ENCODE measurements at places on chromosomes 1 and 21.

DNA sequence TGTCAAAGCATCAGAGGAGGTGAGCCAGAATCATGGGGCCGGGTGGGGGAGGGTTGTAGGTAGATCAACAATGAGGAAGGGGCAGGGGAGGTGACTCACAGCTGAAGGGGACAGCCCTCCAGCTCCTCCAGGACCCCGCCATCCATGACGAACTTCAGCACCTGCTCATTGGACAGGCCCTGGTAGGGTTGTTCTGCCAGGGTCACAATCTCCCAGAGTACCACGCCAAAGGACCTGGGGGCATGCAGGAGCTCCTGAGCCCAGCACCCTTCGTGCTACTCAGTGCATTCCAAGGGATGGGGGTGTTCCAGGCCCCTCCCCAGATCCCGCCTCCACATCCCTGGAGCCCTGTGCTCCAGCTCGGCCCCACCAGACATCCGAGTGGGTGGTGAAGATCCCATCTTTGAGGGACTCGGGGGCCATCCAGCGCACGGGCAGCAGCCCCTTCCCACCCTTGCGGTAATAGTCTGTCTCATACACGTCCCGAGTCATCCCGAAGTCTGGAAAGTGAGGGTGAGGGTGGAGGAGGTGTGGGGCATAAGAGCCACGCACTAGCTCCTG lies 17.5 kb downstream of the INSRR start:
- DNase-seq: no peak

DNA sequence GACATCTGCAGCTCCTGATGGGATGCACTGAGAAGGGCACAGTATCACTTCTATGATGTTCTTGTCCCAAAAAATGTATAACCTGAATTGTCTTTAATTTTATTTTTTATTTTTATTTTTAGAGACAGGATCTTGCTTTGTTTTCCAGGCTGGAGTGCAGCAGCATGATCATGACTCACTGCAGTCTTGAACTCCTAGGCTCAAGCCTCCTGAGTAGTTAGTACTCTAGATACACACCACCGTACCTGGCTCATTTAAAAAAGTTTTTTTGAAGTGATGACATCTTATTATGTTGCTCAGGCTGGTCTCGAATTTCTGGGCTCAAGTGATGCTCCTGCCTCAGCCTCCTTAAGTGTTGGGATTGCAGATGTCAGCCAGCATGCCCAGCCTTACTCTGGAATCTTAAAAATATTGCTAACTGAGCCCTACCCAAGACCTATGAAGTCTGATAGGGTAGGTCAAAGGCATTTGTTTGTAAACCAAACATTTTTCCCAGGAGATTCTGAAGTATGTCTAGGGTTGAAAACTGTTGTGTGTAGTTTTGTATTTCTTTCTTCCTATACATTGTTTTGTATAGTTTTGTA lies 68.9 kb downstream of the ATF6 start:
- DNase-seq: no peak

GRCh38 chr1:159250638-159251216 lies 46.1 kb downstream of the ACKR1 start:
- DNase-seq: no peak

DNA sequence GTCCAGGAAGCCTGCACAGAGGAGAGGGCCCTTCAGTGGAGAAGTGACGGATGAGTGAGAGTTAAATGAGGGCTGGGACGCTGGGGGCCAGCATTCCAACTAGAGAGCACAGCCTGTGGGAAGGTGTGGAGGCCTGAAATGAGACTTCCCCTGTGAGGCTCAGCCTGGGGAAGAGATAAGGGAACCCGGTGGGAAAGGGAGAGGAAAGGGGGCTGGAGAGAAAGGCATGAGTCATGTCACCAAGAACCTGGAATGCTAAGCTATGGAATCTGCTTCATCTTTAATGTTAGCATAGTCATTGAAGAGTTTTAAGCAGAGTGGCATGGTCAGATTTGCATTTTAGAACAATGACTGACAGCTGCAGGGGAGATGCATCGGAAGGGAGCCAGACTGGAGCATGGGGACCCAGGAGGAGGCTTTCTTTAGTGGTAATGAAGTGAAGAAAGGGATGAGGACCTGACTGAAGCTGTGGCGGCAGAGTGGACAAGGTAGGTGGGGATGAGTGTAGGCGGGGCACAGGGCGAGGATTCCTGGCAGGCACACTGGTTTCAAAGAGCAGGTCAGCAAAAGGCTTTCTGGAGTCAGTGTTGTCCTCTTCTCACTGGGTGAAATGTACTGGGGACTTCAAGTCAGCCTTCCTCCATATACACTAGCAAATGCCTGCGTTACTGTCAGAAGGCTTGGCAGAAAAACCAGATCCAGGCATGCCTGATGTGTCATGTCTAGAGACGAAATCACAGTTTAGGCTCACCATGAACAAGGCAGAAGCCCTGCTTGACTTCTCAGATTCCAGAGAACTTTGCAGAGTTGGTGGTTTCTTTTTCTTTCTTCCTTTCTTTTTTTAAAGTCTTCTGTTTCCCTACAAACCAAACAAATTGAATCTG lies 8.0 kb downstream of the RGL1 start:
- DNase-seq: no peak

DNA sequence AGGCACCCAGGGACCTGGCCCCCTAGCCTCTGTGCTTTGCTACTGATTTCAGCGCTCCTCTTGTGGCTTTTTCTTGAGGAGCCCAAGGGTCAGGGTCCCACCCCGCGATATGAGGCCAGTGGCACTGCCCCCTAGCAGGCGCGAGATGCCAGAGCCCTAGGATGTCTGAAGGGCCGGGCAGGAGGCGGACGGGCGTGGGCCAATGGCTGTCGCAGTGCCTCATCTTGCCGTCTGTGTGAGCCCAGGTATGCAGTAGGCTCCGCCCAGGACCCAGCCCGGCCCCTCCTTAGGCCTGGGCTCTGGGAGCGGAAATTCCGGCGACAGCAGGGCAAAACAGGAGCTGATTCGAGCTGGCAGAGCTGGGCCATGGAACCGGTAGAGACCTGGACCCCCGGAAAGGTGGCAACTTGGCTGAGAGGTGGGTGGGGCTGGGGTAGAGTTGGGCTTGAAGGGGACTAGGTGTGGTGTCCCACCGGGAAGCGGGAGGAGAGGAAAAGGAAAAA lies at the start of gene CNKSR1:
Gene CNKSR1, plus strand, starts transcription at position 310 of the 503 bp plus-strand sequence. Its CDS starts 57 bp downstream, at position 367.
- no peak for DNase-seq

DNA sequence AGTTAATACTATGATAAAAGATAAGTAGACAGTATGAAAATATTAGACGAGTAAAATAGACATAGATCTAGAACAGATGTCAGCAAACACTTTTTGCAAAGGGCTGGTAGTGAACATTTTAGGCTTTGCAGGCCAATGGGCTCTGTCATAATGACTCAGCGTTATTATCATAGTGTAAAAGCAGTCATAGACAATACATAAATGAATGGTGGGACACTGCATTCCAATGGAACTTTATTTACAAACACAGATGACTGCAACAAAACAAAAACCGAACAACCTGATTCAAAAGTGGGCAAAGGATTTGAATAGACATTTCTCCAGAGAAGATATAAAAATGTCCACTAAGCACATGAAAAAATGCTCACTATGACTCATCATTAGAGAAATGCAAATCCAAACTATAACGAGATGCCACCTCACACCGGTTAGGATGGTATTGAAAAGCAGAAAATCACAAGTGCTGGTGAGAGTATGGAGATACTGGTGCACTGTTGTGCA lies 7.3 kb downstream of the GSTM5 start:
- no peak for DNase-seq

GRCh38 chr1:109094377-109094803 lies 3.8 kb downstream of the TMEM167B start:
- no peak for DNase-seq

DNA sequence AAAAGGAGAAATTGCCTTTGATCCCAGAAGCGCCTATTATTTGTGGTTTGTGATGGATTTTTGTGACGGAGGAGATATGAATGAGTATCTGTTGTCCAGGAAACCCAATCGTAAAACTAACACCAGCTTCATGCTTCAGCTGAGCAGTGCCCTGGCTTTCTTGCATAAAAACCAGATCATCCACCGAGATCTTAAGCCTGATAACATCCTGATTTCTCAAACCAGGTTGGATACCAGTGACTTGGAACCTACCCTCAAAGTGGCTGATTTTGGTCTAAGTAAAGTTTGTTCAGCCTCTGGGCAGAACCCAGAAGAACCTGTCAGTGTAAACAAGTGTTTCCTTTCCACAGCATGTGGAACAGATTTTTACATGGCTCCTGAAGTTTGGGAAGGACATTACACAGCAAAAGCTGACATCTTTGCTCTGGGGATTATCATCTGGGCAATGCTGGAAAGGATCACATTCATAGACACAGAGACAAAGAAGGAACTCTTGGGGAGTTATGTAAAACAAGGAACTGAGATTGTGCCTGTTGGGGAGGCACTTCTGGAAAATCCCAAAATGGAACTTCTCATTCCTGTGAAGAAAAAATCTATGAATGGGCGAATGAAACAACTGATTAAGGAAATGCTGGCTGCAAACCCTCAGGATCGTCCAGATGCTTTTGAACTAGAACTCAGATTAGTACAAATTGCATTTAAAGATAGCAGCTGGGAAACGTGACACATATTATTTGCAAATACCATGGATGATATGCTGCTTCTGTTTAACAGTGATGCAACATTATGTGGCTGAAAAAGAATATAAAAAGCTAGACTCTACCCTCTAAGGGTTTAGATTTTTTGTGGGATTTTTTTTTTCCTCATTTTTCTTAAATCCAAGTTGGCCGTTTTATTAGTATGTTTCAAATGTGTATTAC lies 10.5 kb downstream of the PDIK1L start:
- no peak for DNase-seq

GRCh38 chr21:39651206-39651605 lies 38.5 kb downstream of the B3GALT5 start:
- DNase-seq: no peak

GRCh38 chr1:68811806-68812205 lies 314.9 kb upstream of the DEPDC1 start:
- no peak for DNase-seq

DNA sequence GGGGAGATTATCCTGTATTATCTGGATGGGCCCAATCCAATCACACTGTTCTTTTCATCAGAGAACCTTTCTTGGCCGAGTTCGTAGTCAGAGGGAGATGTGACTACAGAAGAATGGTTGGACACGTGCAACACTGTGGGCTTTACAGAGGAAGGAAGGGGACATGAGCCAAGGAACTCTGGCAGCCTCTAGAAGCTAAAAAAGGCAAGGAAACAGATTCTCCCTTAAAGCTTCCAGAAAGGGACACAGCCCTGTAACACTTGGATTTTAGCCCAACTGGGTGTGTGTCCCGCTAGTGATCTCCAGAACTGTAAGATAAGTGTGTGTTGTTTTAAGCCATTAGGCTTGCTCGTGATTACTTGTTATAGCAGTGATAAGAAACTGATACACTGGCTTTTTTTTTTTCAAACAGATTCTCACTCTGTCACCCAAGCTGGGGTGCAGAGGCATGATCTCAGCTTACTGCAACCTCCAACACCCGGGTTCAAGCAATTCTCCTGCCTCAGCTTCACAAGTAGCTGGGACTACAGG lies 53.9 kb upstream of the FBXO28 start:
- no peak for DNase-seq
